Immature natural killer cell (primary cell): ENCODE measurements at places on chromosomes 5 and 9. TPM values are rescaled to one million over a fixed set of nuclear protein-coding genes. Genes with fewer than 3 reads are reported as not detected.
A peak's percentile ranks its signal among the peaks of the same experiment; 100 is the strongest.

DNA sequence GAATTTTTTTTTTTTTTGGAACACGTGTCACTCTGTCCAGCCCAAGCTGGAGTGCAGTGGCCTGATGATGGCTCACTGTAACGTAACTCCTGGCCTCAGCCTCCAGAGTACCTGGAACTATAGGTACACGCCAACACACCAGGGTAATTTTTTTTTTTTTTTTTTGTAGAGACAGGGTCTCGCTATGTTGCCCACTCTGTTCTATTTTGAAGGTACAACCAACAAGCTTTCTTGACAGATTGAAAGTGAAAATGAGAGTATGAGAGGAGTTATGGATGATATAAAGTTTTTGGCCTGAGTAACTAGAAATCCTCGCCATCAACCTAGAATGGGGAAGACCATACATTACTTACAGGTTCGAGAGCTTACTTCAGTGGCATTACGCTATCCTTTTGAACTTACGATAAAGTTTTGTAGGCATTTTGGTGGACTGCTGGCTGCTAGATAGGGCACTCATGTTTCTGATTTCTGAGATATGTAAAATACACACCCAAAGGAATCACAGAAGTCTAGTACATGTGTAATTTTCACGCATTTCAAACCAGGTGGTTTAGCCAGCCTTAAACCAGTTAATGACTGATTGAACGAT, 806 bp upstream of the CDC42SE2 start:
- H3K27ac ChIP-seq = peak overlapping the region; percentile 96
- peaks cover 70% of the 10 kb centered on the region for H3K4me1 ChIP-seq
- peak overlapping the region; percentile 93 for H3K4me3 ChIP-seq
- DNase-seq = no peak
- H3K27me3 ChIP-seq = peaks cover 10% of the 10 kb centered on the region
- H3K36me3 ChIP-seq = no peaks in the 10 kb centered on the region

- no peaks in the 10 kb centered on the region for H3K27me3 ChIP-seq
- DNase-seq = no peak
- no peak overlapping the region for H3K4me3 ChIP-seq
- H3K4me1 ChIP-seq = no peaks in the 10 kb centered on the region
- H3K36me3 ChIP-seq = peaks cover 3% of the 10 kb centered on the region
These were observed 290.2 kb upstream of the SEMA6A start for GRCh38 chr5:116864838-116865190.

GRCh38 chr5:35303152-35303551, 72.9 kb upstream of the PRLR start:
- no peak for DNase-seq
- no peaks in the 10 kb centered on the region for H3K36me3 ChIP-seq
- H3K27me3 ChIP-seq = no peaks in the 10 kb centered on the region
- H3K4me3 ChIP-seq = no peak overlapping the region
- H3K4me1 ChIP-seq = no peaks in the 10 kb centered on the region
- no peak overlapping the region for H3K27ac ChIP-seq

DNA sequence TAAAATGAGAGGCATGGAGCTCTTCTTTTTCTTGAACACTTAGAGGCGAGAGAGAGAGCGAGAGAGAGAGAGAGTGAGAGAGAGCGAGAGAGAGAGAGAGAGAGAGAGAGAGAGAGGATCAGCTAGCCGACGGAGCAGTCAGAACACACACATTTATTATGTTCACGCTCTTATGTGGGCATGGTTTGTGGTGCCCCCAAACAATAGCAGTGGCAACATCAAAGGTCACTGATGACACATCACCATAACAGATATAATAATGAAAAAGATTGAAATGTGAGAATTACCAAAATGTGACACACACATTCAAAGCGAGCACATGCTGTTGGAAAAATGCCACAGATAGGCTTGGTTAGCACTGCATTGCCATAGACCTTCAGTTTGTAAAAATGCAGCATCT, 116.1 kb downstream of the KDM4C start:
- H3K4me1 ChIP-seq = peaks cover 82% of the 10 kb centered on the region
- H3K27ac ChIP-seq = peak overlapping the region; percentile 24
- H3K27me3 ChIP-seq = peaks cover 12% of the 10 kb centered on the region
- DNase-seq = peak; percentile 49

DNA sequence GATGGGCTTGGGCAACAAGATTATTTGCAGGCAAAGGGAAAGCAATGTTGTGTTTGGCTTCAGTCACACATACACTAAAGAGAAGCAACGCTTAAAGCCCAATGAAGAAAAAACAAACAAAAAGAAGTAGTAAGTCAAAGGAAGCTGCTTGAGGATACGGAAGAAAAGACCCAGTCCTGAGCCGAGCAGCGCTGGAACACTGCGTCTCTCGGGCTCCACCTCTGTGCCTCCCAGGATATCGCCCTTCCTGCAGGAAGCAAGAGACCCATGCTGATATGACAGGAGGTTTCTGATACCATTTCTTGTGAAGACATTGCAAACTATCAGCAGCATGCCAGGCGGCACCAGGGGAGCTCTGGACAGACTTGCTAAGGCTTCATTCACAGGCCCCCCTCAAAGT, 9.9 kb downstream of the GNAQ start:
- H3K36me3 ChIP-seq = no peaks in the 10 kb centered on the region
- peaks cover 4% of the 10 kb centered on the region for H3K27me3 ChIP-seq
- no peak overlapping the region for H3K4me3 ChIP-seq

Gene SARDH
- 0.08 TPM for polyA plus RNA-seq

Gene OGN
- polyA plus RNA-seq = not detected

Gene CD180
- polyA plus RNA-seq = 0.52 TPM

GRCh38 chr5:138230261-138230660, 17.1 kb upstream of the CDC23 start:
- DNase-seq = no peak
- no peak overlapping the region for H3K27ac ChIP-seq
- H3K4me1 ChIP-seq = no peaks in the 10 kb centered on the region
- H3K36me3 ChIP-seq = no peaks in the 10 kb centered on the region
- no peak overlapping the region for H3K4me3 ChIP-seq
- peaks cover 2% of the 10 kb centered on the region for H3K27me3 ChIP-seq

DNA sequence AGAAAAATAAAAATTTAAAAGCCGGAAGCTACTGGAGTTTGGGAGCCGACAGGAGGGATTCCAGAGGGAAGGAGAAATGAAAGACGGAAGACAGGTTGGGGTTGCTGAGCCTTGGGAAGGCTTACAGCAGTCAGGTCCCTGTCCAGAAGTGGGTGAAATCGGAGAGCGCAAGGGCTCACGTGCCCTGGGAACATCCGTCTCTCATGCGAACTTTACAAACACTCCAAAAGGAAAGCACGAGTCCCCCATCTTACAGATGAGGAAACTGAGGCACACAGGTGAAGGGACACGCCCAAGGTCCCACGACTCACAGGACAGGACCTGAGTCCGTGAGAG, 347 bp upstream of the OLFML2A start:
- no peak overlapping the region for H3K27ac ChIP-seq
- DNase-seq = no peak
- peaks cover 19% of the 10 kb centered on the region for H3K27me3 ChIP-seq
- peaks cover 24% of the 10 kb centered on the region for H3K4me1 ChIP-seq
- H3K36me3 ChIP-seq = no peaks in the 10 kb centered on the region
